Stimulated activated CD4-positive, alpha-beta T cell treated with anti-CD3 and anti-CD28 coated beads, TNF-alpha, amount 100 ng/mL, for 48 hours (primary cell): ENCODE measurements at places on chromosomes 11 and 22.

DNA sequence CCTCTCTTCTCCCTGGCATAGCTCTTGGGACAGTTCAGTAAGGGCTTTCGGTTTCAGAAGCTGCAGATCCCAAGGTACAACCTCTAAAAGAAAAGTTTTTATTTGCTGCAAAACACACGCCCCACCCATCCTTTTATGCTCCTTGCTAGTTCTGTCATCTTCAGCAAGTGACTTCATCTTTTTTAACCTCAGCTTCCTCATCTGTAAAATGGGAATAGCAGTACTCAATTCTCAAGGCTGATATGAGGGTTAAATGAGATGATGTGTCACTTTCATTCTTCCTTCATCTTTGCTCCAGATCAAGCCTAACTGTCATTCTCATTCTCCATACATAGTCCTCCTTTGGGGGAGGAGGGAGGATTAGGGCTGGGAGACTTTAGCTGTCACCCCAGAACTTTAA lies 90.0 kb upstream of the ALX4 start:
- no peak for DNase-seq

DNA sequence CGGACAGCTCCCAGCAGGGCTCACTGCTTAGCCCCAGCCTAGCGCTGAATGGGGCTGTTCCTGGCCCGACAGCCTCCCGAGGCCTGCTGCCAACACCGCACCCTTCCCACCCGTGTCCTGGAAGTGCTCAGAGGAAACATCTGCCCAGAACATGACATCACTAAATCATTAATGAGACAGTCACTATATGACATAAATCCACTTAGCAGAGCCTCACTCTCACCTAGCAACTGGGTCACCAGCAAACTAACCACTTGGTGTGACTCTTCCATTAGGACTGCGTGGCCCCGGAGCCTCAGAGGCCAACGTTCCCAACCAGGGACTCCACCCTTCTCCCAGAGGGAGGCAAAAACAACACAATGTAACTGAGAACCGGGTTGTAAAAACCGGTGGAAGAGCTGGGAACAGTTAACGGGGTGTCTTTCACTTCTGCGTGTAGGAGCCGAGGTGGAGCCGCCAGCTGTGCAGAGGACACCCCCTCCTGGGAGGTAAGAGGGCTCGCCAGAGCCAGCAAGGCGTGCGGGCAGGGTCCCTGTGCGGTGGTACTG lies 21.4 kb upstream of the PACSIN2 start:
- no peak for DNase-seq

DNA sequence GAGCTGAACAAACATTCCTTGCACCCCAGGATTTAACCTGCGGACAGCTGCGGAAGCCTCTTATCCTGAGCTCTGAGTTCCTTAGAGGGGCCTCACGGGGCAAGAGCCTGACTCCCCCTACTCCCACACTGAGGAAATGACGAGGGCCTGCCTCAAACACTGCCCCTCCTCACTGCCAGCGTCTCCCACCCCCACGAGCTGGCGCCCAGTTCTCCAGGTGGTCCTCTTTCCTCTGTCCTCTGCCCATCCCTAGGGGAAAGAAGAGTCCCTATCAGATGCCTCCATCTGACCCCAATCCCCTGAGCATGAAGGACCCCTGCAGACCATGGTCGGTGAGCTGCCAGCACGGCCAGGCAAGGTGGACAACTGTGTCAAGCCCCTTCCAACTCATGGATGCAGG lies 14.3 kb downstream of the CHST1 start:
- no peak for DNase-seq

DNA sequence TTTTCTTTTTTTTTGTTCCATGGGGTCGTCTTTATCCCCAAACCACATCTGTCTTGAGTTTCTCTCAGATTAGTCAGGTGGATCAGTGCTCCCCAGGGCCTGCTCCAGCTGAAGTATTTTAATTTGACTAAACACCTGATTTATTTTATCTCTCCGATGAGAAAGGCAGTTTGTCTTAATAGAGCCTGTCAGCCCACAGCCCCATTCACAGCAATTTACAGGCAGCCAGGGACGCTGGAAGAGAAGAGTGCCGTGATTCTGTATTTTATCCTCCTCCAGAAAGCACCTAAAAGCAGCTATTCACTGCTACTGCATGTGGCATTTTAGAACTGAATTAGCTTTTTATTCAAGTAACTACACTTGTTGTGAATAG lies 164.5 kb downstream of the SOX6 start:
- DNase-seq = no peak

DNA sequence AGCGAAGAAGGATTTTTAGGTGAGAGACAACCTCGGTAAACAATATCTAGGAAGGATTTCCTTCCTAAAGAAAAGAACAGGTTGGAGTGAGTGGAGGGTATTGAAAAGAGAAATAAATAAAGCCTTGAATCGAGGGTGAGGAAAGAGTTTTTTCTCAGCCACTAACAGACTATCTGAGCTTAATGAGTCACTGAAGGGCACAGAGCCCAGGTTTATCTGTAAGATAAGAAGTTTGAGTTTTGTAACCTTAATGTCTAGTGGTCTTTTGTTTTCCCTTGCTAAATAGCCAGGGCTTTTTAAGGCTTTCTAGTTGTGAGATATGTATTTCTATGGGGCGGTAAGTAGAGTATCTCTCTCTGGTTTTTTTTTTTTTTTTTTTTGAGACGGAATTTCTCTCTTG lies 394.5 kb upstream of the KIRREL3 start:
- no peak for DNase-seq

DNA sequence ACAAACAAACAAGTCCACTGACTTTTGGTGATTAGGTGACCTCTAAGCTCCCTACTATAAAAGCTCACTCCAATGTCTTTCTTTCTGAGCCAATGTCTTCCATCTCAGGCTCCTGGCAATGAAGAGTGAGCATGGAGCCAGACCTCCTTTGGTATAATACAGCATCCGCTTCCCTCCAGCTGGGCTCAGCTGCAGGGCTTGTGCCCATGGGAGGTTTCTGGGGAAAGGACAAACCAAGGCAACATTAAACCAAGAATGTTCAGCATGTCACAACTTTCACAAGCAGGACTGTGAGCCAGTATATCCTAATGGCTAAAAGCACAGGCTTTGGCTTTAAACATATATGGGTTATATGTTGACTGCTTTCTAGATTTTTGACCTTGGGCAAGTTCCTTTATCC lies 58.8 kb downstream of the EHF start:
- no peak for DNase-seq

DNA sequence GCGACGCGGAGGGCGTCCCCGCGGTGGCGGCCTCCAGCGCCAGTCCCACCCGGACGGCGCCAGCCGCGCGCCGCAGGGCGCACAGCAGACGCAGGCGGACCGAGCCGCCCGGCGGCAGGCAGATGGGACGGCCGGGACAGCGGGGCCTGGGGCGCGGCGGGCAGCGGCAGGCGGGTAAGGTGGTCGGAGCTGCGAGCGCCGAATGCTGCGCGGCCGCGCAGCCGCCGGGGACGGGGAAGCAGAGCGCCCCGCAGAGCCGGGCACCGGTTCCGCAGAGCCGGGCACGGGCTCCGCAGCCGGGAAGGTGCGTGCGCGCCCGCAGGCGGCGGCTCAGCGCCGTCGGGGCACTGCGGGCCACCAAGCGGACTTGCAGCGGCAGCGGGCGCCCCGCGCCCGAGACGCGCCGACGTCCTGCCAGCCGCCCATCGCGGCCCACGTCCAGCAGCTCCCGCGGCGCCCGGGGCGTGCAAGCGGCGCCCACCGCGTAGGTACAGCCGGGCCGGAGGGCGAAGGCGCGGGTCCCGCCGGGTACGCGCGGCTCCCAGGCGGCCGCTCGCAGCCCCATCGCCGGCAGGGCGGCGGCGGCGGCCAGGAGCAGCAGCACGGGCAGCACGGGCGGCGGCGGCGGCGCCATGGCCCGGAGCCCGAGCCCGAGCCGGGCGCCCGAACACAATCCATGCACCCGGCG lies 739 bp downstream of the CELSR1 start:
- no peak for DNase-seq

GRCh38 chr11:73565804-73566203 lies 32.1 kb downstream of the FAM168A start:
- no peak for DNase-seq

DNA sequence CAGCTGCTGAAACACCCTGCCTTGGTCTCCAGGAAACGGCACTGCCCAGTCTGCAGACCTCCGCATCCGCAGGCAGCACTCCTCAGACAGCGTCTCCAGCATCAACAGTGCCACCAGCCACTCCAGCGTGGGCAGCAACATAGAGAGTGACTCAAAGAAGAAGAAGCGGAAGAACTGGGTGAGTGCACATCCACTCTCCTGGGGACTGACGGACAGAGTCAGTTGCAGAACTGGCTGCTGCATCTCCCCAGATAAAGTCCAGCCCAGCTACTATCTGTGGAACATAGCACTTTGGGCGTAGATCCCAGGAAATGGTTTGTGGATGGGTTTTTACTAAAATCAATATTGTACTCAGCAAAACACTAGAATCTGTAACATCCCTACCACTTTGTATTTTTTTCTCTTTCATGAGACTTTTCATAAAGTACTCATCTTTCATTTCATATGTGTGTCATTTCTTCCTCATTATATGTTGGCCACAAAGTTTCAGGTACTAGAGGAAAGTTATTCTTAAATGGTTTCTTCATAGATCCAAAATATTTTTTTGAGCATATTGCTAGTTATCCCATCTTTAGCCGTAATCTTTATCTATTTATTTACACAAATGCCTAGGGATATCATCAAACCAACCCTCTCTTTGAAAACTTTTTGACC lies 80.1 kb downstream of the DBX1 start:
- DNase-seq = no peak

- DNase-seq = no peak
Measured at GRCh38 chr11:60872961-60873524, 5.7 kb downstream of the ZP1 start.

- no peak for DNase-seq
Measured at GRCh38 chr22:22037740-22038139, 55.2 kb upstream of the TOP3B start.

DNA sequence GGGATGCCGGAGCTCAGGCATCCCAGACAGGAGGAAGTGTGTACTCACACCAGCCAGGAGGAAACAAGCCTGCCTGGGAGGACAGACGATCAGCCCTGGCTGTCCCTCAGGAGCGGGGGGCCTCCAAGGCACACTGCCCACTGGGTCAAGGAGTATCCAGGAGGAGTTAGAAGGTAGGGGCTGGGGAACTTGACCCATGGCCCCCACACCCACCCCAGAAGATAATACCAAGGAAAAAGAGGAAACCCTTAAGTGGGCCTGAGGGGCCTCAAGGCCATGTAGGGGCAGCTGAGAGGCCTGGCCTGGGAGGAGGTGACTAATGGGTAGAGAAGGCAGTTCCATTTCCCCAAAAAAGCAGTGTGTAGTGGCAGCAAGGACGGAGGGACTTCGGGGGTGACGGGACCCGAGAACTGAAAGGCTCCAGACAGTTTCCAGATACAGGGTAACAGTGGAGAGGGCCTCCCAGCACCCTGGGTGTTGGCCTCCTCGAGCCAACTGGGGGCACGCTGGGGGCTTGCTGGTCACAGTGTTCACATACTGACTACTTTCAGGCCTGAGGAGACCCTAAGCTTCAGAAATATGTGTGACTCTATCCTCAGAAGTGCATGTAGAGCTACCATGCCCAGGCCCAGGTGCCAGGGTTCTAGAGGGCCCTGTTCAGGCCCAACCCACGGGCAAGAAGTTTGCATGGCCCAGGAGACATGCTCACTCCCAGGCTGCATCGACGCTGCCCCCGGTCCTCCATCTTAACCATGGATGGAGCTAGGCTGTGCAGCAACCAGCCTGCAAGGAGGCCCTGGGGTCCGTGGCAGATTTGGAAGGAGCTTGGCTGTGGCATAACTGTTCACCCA lies 75.7 kb upstream of the PITPNB start:
- no peak for DNase-seq

DNA sequence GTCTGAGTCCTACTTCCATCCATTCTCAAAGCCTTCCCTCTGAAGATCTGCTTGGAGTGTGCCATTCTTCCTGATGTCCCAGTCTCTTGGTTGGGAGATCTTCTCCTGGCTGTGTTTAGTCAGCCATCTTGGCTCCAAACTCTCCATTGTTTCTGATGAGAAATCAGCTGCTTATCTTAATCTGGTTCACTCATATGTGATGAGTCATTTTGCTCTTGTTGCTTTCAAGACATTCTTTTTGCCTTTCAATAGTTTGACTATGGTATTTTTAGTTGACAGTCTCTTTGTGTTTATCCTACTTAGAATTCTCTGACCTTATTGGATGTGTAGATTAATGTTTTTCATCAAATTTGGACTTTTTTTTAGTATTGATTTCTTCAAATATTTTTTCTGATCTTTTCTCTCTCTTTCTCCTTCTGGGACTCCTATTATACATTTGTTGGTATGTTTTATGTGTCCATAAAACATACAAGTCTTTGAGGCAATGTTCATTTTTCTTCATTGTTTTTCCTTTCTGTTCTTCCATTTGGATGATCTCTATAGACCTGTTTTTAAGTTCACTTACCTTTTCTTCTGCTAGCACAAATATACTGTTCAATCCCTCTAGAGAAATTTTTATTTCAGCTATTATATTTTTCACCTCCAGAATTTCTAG lies 77.2 kb upstream of the CLPB start:
- no peak for DNase-seq

GRCh38 chr22:30310881-30311771 lies 15.6 kb downstream of the TBC1D10A start:
- DNase-seq = no peak

DNA sequence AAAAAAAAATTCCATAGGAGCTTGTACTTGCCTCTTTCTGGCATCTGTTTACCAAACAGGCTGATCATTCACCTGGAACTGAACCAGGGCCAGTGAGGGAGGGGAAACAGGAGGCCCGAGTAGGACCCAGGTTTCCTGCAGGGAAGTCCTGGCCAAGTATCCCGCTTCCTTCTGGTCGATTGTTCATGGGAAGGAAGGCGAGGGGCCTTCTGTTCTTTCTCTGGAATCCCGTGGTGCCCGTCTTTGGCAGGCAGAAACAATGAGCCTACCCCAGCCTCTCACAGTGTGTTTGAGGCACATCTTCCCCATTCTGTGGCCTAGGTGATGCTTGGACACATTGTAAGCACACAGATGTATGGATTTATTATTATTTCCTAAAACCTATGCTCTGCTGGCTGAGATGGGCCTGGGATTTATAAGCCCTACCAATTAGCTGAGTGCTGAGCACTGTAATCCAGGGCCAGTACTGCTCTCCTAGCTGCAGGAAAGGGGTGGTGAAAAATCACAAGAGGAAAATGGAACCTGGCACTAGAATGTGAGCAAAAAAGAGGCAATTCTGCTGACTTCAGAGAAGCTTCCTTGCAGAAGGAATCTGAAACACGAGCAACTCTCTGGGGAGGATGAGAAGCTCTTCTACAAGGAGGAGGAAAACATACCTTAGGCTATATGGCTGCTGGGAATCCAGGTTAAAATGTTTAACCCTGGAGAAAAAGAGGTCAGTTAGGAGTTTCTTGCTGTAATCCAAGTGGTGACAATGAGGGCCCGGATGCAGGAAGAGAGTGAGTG lies 53.5 kb downstream of the PRR5L start:
- no peak for DNase-seq

DNA sequence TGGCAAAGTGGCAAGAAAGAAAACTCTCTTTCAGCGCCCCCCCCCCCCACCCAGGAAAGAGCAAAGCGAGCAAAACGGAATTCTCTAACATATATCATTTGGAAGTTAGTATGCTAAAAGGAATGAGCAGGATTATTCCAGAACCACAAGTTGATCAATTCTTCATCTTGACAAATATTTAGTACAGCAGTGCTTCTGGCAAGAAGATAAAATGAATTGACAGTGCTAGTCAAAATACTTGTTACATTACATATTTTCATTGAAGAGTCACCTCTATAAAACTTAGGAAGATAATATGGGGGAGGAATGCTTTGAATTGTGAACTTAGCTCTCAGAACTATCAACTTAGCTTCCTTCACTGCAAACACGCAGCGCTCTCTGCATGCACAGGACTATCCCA lies 377.4 kb downstream of the DYNC2H1 start:
- no peak for DNase-seq

- no peak for DNase-seq
Measured at GRCh38 chr11:44749189-44749588, 22.4 kb downstream of the TSPAN18 start.
